ENCODE measurements at places on chromosomes 5 and 9.

DNA sequence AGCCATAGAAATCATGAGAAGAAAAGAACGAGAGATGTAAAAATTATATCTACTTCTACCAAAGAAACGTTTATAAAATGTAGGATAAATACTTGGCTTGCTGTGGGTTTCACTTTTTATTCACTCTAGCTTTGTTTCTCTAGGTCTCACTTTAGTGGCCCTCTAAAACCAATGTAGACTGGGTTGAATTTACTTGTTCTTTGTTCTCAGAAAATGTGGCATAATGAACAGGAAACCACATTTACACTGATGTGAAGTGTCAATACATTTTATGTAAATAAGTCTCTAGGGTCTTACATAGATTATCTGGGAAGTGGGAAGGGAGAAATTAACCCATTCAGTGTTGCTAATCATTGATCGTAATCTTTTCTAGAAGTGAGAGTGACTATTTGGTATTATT is 58.9 kb downstream of the PLPPR1 start:
- no peak for DNase-seq

DNA sequence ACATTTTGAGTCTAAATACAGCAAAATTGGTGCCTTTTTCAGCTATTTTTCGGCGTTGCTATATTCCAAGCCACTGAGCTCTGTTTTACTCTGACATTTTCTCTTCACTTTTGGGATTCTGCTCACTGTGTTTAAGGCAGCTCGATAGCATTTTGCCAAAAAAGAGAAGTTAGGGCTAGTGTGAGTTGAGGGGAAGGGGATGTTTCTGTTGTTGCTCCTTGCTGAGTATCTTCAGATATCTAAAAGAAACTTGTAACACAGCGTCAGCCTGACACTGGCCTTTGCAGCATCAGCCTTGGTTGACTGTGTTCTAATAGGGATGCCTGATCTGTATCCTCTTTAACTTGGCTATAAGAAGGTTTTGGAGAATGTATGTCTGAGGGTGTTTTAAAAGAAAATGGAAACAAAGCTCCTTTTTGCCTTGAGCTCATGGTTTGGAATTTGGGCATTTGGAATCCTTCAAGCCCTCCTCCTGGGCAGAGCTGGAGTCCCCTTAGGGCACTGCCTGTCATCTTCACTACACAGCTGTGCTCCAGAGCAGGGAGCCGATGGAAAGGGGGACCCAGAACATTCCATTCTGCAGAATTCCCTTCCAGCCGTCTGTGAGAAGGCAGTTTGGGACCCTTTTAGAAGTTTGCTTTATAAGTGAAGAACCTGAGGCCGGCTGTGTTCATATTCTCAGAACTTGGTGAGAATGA is 63.0 kb downstream of the EXOSC2 start:
- no peak for DNase-seq

- DNase-seq: no peak
Observed at GRCh38 chr9:20303066-20303465, 319.2 kb downstream of the MLLT3 start.

GRCh38 chr9:80791836-80792235 is 897.5 kb downstream of the TLE1 start:
- no peak for DNase-seq

GRCh38 chr5:137613554-137614265 is 114.6 kb upstream of the SPOCK1 start:
- DNase-seq: peak; percentile 32

DNA sequence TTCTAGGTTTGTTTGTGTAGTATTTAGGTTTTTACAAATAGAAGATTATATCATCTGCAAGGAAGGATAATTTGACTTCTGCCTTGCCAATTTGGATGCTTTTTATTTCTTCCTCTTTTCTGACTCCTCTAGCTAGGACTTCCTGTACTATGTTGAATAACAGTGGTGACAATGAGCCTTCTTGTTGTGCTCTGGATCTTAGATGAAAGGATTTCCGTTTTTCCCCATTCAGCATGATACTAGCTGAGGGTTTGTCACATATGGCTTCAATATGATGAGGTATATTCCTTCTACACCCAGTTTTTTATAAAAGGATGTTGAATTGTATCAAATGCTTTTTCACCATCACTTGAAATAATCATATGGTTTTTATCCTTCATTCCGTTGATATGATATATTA is 101.4 kb downstream of the FBXO4 start:
- no peak for DNase-seq

DNA sequence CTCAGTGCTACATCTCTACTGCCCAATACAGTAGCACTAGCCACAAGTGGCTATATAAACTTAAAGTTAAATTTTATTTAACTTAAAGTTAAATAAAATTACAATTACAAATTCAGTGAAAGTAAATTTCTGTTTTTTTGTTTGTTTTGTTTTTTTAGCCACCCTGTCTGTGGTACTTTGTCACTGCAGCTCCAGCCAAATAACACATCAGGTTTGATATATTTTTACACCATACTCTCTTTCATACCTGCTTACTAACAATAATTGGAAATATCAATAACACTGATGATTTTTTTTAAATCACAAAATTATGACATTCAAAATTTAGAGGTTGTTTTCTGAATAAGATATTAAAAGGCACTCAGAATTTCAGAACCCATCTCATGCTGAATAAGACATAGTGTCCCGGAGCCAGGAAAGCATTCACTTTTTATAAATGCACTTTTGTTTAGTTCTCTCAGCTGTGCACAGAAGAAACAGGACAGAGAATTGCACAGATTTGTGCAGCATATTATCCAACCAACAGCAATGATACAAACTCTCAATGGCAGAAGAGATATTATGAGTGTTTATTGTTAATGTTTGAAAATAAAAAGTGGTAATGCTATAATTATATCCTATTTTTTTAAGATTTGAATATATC is 92.6 kb downstream of the EDIL3 start:
- DNase-seq: no peak

- DNase-seq: peak; percentile 94
Observed at GRCh38 chr9:72428329-72428728, 63.3 kb upstream of the ZFAND5 start.

- no peak for DNase-seq
Observed at GRCh38 chr5:58227858-58228257, 232.0 kb downstream of the PLK2 start.

DNA sequence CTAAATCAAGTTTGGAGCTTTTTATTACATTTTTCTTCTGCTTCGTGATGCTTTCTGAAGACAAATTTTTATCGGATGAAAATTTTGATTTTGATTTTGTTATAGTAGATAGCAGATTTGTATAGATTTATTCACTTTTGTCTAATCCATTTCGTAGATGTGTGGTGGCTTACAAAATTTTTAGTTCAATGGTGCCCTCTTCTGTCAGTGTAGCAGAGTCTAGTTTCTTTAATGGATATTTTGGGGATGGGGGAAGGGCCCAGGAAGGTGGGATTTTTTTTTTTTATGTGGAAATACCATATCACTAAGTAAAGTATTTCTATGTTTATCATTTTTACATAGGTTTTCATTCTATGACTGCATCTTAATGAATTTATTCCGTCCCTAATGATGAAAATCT is 259.9 kb upstream of the TARS1 start:
- peak; percentile 57 for DNase-seq

DNA sequence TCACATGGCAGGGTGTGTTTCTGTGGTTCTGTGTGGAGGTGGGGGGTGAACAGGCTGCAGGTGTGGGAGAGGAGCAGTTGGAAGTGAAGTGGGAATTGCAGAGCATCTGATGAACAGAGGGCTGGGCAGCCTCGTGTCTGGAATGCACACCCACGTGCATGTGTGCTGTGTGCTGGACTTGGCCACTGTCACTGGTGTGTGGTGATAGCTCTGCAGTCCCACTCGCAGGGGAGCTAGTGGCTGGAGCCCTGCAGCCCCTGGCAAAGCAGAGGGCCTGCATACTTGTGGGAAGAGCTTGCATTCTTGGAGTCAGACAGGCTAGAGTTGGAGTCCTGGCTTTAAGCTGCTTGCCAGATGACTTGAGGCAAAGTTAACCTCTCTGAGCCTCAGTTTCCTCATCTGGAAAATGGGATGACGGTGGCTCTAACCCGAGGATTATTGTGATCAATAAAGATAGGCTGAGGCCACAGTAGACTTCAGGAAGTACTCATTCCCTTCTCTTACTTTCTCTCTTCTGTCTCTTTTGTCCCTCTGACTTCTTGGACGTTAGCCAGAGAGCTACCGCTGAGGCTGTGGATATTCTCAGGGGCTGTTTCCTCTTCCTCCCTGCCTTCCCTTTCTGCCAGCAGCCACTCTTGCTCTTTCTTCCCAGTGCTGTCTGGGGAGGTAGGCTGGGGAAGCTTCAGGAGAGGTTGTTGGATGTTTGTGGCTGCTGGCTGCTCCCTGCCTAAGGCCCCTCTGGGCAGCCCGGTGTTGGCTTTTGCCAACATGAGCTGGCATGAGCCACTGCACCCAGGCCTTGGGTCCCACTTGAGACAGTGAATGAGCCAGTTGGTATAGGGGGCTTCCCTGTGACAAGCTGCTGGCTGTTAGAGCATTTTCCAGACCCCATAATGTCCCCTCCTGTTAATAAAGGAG is 18.3 kb downstream of the PSAT1 start:
- peak; percentile 48 for DNase-seq

DNA sequence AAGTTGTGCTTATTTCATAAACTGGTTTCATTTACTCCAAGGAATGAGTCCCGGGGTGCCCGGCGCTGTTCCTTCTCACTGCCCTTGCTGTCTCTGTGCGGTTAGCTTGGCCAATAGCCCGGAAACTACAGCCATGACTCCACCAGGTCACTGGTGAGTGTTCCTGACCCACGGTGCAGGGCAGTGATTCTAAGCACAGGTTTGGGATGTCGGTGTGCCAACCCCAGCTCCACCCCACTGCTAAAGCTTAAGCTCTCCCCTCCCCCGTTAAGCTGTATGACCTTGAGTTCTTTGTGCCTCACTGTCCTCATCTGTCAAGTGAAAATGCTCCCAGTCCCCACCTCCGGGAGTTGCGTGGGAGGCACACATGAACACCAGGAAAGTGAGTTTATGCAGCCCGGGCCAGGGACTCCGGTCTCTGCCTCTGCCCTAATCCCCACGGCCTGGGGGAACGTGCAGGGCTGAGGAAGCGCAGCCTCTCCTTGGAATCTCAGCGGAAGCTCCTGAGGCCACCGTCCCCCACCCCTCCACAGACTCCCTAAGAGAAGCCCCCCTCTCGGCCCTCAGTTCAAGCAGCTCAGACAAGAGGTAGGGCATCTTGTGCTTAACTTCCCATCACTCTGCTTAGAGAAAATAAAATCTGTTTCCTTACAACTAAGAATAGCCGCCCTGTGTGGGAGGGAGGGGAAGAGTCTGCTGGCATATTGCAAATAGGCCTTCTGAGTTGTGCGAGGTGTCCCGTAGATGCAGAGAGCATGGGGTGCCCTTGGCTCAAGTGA is 92.0 kb upstream of the RAI14 start:
- DNase-seq: no peak

DNA sequence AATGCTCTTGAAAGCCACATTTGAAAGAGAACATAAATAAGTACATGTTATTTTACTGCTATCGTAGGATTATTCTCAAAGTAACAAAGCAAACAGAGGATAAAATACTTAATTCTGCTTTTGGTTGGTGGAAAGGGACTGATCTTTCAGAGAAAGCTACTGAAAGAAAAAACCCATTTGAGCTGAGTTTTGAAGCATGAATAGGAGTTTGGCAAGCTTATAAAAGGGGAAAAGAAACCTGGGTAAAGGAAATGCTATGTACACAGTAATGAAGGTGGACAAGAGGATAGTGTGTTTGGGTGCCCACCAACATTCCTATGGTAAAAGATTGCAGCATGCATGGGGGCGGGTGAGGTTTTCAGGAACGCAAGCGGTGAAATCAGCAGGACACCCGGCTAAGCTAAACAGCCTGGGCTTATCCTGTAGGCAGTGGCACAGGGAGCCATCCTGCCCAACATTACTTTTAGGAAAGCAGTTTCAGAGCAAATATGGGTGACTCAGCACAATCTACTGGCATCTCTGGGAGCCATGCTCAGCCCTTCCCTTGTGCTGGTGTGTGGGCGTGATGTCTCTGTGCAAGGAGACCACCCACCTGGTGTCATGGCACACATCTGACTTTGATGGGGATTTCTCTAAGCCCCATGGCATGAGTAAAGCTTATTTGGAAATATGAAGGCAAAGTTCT is 673.9 kb upstream of the KLF4 start:
- peak; percentile 42 for DNase-seq

GRCh38 chr5:50420343-50420935 is 20.6 kb downstream of the EMB start:
- DNase-seq: no peak

- DNase-seq: peak; percentile 55
Observed at GRCh38 chr5:27708534-27708933, 670.1 kb upstream of the CDH9 start.

- peak; percentile 91 for DNase-seq
Observed at GRCh38 chr5:143350751-143351602, 52.5 kb downstream of the NR3C1 start.

DNA sequence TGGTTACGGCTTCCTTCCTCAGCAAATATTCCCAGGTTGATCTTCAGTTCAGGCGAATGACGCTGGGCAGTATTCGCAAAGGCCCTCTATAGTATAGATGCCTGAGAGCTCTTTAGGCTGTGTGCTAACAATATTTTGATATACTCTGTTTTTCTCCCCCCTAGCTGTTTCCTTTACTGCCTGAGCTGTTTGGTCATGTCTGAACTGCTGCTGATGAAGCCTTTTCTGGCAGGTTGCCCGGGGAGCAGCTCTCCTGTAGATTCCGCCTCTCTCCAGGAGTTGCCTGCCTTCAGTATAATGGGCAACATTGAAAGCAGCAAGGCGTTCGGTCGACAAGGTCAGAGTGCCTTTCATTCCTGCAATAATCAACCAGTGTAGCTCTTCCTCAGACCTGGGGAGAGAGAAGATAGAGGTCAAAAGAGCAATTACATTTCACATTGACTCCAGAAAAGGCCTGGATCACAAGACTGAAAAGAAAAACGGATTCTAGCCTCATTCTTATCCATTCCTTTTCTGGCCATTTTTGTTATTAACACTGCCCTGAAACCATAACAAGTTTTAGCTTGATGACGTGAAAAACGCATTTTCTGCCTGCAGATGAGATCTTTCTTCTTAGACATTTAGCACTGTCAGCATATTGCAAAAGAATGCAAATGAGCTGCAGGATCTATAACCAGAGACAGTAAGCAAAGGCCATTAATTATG is 60.1 kb upstream of the ZNF608 start:
- DNase-seq: peak; percentile 86

- DNase-seq: no peak
Observed at GRCh38 chr5:87231037-87231808, 36.5 kb upstream of the RASA1 start.

DNA sequence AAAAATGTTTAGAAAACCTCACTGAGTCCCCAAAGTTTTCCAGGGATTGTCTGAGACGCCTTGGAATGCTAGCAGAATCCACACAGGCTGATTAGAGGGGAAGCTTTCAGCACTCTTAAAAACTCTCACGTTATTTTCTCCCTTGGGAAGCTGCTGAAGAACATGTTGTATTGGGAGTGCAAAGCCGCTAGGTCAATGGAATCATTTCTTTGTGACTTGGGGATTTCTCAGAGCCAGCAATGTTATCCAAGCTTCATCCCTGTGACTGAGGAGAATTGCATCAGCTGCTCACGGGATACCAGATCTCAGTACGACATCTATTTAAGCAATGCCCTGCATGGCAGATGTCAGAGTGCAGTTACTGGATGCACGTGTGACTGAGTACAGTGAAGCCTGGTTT is 426.4 kb upstream of the MPDZ start:
- peak; percentile 90 for DNase-seq

All from fibroblast of skin of right biceps (primary cell).